Fibroblast of mammary gland (primary cell): ENCODE measurements at places on chromosomes 5 and 9.

DNA sequence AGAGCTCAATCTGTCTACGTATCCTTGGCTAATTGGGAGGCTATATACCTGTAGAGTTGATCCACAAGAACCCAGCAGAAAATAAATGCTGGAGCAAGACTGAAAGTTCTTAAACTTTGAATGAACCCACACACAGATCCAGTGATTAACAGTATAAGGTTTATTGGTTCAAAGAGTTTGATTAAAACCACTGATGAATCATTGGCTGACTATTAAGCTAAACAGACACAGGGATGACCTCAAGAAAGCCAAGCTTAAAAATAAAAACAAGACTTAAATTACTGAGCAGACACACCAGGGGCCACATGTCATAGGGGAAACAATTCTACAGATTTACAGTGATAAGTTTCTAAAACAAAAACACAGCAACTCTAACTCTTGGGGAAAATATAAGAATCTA, 163.6 kb downstream of the SPATA31D1 start:
- peak; percentile 89 for DNase-seq

DNA sequence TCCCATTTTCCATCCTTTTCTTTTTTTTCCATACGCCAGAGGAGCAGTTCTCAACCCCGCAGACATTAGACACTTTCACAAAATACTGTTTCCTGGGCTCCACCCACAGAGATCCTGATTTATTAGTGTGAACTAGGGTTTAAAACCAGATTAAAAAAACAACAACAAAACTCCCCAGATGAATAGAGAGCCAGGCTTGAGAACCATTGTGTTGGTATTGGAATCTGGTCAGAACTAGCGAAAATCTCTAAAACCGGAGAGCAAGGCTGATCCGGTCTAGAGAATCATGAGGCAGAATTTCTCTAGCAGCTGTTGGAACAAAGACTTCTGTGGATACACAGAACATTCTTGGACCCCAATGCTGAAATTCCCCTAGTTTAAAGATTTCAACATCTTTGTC, 173.0 kb downstream of the PCSK1 start:
- no peak for DNase-seq

DNA sequence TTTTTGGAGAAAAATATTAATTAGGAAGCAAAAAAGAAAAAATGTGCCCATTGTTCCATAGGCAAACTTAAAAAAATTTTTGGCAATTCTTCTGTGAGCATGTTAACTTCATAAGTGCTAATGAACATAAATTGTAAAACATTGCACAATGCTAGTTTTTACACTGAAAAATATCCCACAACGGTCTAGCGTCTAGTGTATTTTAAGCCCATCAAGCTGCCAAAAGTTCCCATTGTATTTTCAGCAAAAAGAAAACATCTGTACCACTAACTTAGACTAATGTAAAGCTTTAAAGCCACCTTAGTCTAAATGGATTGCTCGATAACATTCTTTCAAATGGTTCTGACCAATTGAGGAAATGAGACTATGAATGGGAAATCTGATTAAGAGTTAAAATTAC, 2.8 kb downstream of the NR6A1 start:
- DNase-seq: no peak

GRCh38 chr9:16028548-16028947, 475.7 kb downstream of the CCDC171 start:
- peak; percentile 54 for DNase-seq

GRCh38 chr9:92035687-92036410, 79.4 kb downstream of the SPTLC1 start:
- DNase-seq: peak; percentile 84

DNA sequence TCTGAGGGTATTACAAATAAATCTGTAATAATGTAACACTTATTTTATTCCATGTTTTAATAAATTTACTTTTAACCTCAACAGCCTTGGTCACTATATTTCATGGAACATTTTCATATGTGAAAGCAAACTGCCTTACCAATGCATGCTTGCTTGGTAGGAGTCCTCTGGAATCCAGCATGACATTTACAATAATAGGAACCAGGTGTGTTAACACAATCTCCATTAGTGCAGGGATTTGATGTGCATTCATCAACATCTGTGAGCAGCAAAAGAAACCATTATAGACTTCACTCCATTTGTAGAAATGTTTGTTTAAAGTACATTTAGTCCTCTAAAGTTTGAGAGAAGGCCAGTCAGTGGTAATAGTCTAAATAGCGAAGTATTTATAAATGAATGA, 159.4 kb downstream of the FBN2 start:
- peak; percentile 2 for DNase-seq

- DNase-seq: no peak
Measured at GRCh38 chr5:64839936-64840335, 71.2 kb downstream of the CWC27 start.

DNA sequence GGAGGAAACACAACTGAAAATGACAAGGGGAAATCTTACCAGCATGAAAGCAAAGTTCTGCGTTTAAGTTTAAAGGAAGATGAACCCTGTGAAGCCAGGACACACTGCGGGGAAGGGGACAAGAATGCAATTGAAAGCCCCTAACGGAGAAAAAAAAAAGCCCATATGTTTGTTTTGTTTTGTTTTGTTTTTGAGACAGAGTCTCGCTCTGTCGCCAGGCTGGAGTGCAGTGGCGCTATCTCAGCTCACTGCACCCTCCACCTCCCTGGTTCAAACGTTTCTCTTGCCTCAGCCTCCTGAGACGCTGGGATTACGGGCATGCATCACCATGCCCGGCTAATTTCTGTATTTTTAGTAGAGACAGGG, 2.9 kb downstream of the STK10 start:
- no peak for DNase-seq

- DNase-seq: peak; percentile 69
Measured at GRCh38 chr5:39780347-39780746, 355.6 kb upstream of the DAB2 start.

- DNase-seq: no peak
Measured at GRCh38 chr5:65821966-65822365, 100.0 kb downstream of the NLN start.

- DNase-seq: no peak
Measured at GRCh38 chr9:99414321-99414720, 192.2 kb downstream of the SEC61B start.

DNA sequence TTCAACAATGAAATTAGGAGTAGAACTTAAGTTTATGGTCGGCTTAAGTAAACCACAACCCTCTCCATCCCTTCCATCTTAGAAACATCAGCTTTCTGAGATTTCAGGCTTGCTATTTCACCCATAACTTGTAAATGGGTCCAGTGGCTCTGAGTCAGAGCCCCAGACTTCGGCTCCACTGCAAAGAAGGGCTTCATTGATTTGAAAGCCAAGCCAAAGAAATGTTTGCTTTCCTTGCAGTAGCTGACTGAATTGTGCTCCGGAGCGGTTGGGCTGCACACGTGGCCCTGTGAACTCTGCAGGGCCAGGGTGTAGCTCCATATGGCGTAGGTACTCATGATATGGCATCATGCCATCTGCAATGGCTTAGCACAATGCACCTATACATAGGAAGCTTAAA, 57.0 kb downstream of the NREP start:
- DNase-seq: no peak

DNA sequence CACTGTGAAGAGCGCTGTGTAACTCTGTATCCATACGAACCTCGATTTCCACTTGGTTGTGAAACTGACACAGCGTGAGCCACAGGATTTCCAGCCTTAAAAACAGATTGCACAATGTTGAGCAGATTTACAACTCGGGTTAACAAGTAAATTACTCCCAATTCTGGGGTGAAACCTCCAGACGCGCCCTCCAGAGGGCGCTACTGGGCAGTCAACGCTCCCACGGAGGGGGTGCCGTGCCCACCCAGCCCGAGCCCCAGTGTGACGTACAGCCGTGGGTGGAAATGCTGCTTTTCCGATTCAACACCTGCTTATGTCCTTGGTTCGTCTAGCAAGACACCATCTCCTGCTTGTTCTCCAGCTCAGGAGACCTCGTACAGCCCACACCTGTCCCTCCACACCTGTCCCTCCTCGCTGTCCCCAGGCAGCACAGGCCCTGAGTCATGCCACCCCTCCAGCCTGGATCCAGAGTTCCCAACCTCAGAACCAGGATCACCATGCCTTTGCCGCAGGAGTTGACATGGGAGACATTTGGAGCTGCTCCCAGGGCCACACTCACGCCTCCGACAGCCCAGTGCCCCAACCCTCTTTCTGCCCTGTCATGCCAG, 34.4 kb upstream of the SLC6A3 start:
- DNase-seq: peak; percentile 77

GRCh38 chr5:88509403-88509802, 240.8 kb upstream of the TMEM161B start:
- no peak for DNase-seq

DNA sequence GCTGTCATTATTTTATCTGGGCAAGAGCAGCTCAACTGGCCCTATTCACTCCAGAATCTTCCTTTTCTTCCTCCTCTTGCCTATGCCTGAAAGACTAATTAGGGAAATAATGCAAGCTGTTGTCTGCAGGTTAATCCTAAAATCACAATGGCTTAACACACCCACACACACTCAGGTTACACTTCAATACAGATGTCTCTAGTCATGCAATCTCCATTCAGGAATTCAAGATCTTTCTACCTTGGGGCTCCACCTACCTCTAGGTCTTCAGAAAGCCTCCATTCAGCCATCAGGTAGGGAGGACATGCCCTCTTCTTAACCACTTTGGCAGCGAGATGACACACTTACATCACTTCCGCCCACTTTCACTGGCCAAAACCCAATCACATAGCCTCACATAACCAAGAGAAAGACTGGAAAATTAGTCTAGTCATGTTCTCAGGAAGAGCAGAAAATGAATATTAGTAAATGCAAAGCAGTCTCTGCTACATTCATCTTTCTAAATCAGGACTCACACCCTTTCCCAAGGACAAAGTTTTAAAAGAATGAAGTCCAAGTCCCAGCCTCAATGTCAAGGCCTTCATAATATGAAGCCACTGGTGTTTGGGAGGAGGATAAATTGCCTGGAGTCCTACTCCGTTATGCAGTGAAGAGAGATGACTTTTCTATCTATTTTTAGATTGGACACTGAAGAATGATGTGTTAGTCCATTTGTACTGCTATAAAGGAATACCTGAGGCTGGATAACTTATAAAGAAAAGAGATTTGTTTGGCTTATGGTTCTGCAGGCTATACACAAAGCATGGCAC, 428.1 kb downstream of the EFNA5 start:
- no peak for DNase-seq

DNA sequence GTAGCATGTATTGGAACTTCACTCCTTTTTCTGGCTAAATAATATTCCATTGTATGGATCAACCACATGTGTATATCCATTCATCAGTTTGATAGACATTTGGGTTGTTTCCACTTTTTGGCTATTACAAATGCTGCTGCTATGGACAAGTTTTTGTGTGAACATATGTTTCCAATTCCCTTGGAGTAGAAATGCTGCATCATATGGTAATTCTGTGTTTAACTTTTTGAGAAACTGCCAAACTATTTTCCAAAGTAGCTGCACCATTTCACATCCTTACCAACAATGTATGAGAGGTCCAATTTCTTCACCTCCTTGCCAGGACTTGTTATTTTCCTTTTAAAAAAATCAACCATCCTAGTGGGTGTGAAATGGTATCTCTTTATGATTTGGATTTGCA, 8.4 kb downstream of the FRRS1L start:
- DNase-seq: peak; percentile 70

DNA sequence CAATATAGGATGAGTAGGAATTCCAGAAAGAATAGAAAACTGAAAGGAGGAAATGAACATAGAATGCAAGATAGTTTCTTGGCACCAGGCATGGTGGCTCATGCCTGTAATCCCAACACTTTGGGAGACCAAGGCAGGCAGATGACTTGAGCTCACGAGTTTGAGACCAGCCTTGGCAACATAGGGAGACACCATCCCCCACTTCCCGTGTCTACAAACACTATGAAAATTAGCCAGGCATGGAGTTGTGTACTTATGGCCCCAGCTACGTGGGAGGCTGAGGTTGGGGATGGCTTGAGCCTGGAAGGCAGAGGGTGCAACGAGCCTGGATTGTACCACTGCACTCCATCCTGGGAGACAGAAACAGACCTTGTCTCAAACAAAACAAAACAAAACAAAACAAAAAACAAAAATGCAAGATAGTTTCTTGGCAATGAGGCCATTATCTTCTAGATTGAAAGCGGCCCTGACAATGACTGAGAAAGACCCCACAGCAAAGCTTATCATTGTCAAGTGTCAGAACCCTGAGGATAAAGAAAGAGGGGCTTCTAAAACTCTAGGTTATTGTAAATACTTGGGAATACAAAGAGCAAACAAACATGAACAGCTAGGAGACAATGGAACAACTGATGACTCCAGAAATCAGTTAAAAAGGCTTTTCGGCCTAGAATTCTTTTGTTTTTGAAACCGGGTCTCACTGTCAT, 9.2 kb downstream of the SQSTM1 start:
- DNase-seq: no peak

GRCh38 chr5:80998590-80998979, 38.4 kb downstream of the RASGRF2 start:
- no peak for DNase-seq

- DNase-seq: no peak
Measured at GRCh38 chr9:75299324-75299723, 211.0 kb downstream of the OSTF1 start.

- DNase-seq: no peak
Measured at GRCh38 chr5:134099288-134099872, 15.1 kb upstream of the TCF7 start.

GRCh38 chr9:93295456-93296076, 111.6 kb downstream of the WNK2 start:
- DNase-seq: no peak

DNA sequence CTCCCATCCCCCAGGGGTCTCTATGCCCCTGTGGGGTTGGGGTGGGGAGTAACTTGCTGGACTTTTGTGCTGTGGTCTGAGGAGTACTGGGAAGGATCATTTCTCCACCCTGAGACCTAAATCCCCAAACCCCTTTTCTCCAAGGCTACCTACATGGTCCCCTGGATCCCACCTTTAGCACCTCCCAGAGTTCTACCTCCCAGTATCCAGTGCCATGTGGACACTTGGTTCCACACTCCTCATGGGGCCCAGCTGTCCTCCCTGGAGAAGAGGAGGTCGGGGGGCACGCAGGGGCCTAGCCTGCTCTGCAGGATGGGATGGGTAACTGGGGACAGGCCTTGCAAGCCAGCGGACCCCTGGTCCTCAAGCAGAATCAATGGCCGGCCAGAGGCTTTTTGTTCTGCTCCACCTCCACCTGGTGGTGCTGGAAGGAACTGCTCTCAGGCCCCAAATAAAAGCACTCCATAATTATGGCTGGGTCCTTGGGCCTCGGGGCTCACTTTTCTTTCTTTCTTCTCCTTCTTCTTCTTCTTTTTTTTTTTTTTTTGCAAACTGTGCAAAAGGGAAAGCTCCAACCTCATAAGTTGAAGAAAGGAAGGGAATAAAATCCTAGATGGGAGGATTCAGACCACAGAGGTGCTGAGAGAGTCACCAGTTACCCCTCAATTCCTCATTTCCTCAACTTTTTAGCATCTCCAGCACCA, 68.4 kb downstream of the PSD2 start:
- DNase-seq: peak; percentile 44

- DNase-seq: no peak
Measured at GRCh38 chr5:33531824-33532223, 91.1 kb downstream of the TARS1 start.

DNA sequence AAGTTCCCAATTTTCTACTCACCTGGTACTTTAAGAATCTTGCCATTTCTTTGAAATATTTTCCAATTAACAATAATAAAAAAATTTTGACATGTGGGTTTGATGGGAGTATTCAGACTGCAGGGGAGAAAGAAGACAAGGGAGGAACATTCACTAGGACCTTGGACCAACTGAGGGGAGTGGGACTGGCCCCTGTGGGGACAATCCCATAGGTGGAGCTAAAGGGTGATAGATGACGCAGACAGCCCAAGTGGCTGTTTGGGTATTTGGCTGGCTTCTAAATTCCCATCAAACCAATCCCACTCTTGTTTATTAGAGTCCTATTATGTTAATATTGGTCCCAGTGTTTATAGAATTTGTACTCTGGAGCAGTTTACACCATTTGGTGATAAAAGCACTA, 65.3 kb downstream of the KCNN2 start:
- DNase-seq: no peak
